ENCODE measurements at places on chromosomes 2 and 18.

GRCh38 chr2:141911485-141912066, 219.2 kb downstream of the LRP1B start:
- no peak for DNase-seq

DNA sequence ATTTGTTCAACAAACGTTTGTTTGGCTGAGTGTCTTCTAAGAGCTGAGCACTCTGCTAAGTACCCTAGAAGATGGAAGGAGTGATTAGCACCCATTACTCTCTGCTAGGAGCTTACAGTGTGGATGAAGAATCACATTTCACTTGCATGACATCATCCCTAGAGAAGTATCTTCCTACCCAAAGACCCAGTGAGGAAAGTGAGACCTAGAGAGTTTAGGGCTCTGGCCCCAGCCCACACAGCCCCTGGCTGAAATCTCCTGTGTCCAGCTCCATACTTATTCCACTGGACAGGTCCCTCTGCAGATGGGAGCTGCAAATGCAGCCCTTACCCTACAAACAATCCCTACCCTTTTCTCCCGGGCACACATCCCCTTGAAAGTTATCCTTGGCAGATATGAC, 26.8 kb upstream of the EPAS1 start:
- DNase-seq, result no peak

DNA sequence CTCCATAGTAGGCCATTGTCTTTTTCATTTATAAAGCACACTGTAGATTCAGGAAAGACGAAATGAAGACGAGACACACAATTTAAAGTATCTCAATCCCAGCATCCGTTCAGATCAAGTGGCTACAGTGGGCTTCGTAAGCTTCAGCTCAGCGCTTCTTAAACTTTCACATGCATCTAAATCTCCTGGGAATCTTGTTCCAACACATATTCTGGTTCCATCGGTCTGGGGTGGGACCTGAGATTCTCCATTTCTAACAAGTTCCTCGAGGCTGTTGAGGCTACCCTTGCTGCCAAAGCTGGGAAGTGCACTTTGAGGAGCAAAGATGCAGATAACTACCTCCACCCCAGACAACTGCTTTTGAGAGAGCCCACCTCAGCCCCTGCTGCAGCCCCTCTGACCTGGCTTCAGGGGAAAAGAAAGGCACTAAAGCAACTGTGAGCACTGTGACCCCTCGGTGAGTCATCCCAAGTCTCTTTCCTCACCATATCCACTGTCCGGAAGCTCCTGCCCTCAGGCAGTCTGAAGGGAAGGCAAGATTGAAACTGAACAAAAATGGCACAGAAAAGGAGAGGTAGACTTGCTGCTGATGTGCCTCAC, 201.1 kb upstream of the FBXO11 start:
- no peak for DNase-seq

- DNase-seq, result no peak
Measured at GRCh38 chr2:34660741-34661140, 1061.6 kb upstream of the FAM98A start.

Data from activated T-cell treated with anti-CD3 and anti-CD28 coated beads for 4 hours (primary cell).